ENCODE measurements at places on chromosomes 2 and 18.

DNA sequence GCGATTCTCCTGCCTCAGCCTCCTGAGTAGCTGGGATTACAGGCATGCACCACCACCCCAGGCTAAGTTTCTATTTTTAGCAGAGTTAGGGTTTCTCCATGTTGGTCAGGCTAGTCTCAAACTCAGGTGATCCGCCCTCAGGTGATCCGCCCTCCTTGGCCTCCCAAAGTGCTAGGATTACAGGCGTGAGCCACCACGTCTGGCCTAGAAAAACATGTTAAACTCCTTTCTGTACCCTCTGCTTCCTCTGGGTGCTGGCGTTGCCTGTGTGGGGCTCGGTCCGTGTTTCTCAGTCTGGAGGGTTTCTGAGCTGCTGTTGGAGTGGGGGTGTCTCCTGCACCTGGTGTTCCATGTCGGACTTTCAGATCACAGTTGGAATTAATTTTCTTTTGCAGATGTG, 17.9 kb downstream of the LDLRAD4 start:
- DNase-seq: no peak

- DNase-seq: no peak
These were observed 1294.1 kb upstream of the CHAC2 start for GRCh38 chr2:52473526-52473925.

- no peak for DNase-seq
These were observed 93.7 kb upstream of the ZNF516 start for GRCh38 chr18:76588601-76589226.

DNA sequence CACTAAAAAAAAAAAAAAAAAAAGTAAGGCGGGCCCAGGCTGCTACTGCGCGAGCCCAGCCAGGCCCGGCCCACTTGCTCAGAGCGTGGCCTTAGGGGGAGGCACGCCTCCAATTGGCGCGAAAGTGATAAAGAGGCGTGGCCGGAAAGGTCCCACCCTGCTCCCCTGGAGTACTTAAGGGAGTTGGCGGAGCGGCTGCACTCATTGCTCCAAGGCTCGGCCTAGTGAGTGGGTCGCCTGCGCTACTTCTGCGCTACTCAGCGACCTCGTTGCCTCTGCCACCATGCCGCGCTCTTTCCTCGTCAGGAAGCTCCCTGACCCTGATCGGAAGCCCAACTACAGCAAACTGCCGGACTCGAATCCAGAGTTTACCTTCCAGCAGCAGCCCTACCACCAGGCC, 36.9 kb downstream of the UNC80 start:
- DNase-seq: no peak

DNA sequence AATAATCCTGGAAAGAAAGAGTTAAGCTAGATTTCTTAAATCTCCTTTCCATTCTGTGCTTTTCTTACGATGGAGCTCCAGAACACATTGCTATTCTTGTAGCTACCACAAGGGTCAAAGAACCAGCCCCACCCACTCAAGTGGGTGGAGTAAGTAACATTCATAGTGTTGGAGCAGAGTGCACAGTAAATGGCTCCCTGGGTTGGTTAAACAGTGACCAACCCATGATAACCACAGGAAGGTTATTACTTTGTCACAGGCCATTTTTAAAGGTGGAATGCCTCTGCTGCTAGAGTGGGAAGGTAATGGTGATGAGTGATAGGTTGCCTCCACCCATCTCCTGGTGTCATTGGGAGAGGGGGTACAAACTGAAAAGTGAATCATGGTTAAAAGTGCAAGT, 13.9 kb downstream of the ARPC2 start:
- DNase-seq: peak; percentile 60

DNA sequence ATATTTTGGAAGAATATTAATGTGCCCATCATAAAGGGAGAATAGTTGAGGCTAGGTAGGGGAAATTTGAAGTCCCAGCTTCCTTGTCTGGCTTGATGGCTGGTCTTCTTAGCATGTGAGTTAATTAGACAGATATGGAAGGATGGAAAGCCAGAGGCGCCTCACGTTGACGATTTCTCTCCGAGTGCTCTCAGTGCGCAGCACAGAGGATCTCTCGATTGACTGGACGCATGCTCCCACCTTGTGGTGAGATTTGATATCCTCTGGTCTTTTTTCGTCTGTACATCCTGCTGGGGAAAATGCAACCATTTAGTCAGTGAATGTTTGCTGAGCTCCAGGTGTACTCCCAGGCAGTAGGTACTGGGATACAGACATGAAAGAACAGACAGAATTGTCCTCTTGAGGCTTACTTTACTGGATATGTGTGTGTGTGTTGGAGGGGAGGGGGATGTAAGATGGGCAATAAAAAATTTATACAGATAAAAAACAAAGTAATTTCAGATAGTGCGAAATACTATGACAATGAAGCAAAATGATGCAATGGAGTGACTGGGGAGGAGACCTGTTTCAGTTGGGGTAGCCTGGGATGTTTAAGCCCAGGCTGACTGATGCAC, 66.9 kb upstream of the ZNG1B start:
- peak; percentile 78 for DNase-seq

DNA sequence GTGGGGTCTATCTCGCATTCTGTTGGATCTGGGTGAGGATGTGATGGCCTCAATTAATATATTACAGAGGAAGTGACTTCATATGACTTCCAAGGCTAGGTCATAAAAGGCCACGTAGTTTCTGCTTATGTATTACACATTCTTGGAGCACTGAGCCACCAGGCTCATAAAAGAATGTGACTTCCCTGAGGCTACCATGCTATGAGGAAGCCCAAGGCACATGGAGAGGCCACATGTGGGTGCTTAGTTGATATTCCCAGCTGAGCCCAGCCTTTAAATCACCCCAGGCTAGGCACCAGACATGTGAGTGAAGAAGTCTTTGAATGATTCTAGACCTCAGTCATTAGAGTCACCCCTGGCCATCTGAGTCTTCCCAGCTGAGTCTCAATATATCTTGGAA, 13.3 kb upstream of the REEP1 start:
- no peak for DNase-seq

DNA sequence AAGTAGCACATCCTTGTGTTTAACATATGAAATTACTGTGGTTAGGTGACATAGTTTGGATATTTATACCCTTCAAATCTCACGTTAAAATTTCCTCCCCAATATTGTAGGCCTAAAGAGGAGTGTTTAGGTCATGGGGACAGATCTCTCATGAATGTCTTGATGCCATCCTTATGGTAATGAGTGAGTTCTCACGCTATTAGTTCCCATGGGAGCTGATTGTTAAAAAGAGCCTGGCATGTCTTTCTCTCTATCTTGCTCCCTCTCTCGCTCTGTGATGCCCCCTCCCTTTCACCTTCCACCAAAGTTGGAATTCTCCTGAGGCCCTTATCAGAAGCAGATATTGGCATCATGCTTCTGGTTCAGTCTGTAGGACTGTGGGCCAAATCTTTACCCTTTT, 660.1 kb downstream of the ADCYAP1 start:
- no peak for DNase-seq

DNA sequence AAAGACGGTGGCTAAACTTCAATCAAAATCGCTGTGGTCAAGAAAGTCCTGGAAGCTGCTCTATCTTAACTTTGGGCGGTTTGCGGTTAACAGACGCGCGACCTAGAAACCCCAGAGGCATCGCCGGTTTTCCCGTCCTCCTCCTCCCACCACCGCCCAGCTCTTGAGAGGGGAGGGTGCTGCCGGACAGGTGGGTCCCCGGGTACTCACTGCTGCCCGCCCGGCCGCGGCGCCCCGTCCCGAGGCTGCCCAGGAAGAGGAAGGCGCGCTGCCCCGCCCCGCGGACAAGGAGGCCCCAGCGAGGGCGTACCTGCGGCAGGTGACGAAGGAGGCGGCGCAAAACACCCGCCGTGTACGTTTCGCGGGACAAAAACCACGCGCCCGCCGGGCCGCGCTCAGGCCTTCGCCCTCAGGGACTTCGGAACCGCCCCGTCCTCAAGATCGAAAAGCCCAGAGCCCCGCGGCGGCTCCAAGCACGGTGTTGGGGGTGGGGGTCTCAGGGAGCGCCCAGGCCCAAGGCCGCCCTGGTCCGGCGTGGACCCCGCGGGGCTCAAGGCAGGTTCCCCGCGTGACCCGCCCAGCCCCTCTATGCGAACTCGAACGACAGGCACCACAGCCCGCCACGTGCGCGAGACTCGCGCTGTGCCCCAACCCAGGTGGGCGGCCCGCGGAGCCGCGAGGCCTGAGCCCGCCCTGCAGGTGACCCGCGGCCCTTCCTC, at the start of gene SH3YL1:
TSS of gene SH3YL1 (minus strand) at position 259 of the 719 bp plus-strand sequence. CDS start at position 211, 48 bp downstream.
- peak; percentile 67 for DNase-seq

Measured in CD4-positive, alpha-beta T cell treated with Interleukin-10 for 1 hour (primary cell).